ENCODE measurements at places on chromosomes 3 and 15.

DNA sequence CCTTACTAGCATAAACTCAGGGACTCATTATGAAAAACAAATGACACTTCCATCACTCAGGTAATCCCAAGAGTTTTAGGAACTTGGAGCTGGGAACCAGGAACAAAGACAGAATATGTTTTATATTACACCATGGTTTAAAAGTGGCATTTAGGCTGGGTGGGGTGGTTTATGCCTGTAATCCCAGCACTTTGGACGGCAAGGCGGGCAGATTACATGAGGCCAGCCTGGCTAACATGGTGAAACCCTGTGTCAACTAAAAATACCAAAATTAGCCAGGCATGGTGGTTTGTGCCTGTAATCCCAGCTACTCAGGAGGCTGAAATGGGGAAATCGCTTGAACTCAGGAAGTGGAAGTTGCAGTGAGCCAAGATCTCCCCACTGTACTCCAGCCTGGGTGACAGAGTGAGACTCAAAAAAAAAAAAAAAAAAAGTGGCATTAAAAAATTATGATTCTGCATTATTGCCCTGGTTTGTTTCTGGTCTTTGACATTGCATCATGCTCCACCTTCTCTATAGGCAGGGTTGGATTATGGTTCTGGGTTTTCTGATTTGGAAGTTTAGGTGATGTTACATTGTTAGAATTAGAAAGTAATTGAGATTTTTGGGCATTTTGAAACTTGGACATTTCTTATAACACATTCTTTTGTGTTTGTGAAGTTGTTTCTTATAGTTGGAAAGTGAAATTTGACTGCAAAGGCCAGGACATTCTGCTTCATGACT lies 19.0 kb downstream of the SQOR start:
- no peak for DNase-seq

- peak; percentile 43 for DNase-seq
These were observed 12.4 kb upstream of the RAB11A start for GRCh38 chr15:65856821-65857455.

GRCh38 chr3:139460076-139460475 lies 16.2 kb downstream of the RBP2 start:
- no peak for DNase-seq

GRCh38 chr3:184423561-184423960 lies 43.7 kb downstream of the CHRD start:
- DNase-seq: no peak

- no peak for DNase-seq
These were observed 61.0 kb downstream of the CYFIP1 start for GRCh38 chr15:22919171-22919570.
